ENCODE measurements at places on chromosomes 3 and 15.

DNA sequence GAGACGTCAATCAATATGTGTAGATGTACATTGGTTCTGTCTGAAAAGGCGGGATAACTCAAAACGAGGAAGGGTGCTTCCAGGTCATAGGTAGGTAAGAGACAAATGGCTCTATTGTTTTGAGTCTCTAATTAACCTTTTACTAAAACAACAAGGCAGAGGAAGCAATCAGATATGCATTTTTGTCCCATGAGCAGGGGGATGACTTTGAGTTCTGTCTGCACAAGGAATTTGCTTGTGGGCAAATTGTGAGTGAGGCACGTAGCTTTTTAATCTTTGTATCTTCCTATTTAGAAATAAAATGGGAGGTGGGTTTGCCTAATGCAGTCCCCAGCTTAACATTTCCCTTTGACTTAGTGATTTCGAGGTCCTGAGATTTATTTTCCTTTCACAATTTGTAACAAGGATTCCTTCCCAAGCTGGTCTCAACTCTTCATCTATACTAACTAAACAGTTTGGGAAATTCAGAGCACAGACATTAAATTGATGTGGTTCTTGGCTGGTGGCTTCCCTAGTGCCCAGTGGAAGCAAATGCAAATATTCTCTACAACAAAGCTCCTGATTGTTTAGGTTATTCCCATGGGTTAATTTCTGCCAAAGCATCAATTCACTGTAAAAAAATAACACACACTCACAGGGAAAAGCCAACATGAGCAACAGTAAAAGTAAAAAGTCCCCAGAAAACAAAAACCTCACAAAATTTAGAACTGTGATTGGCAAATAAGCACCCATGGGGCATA, 738.8 kb upstream of the SGO1 start:
- DNase-seq = no peak

DNA sequence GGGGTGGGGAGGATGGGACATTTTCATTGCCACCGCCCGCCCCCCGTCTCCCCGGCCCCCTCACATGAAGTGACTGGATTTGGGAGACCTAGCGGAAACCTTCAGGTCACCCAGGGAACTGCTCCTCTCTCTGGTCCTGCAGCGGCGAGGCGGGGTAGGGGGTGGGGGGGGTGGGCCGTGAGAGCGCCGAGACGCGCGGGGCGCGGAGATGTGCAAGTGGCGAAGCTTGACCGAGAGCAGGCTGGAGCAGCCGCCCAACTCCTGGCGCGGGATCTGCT, 712 bp upstream of the MME start:
- no peak for DNase-seq

GRCh38 chr15:50797926-50798325, 32.4 kb upstream of the SPPL2A start:
- no peak for DNase-seq

- DNase-seq = no peak
These were observed 311.6 kb upstream of the TPRG1 start for GRCh38 chr3:188860147-188860546.

GRCh38 chr3:4845882-4846281, 133.4 kb upstream of the BHLHE40 start:
- no peak for DNase-seq

DNA sequence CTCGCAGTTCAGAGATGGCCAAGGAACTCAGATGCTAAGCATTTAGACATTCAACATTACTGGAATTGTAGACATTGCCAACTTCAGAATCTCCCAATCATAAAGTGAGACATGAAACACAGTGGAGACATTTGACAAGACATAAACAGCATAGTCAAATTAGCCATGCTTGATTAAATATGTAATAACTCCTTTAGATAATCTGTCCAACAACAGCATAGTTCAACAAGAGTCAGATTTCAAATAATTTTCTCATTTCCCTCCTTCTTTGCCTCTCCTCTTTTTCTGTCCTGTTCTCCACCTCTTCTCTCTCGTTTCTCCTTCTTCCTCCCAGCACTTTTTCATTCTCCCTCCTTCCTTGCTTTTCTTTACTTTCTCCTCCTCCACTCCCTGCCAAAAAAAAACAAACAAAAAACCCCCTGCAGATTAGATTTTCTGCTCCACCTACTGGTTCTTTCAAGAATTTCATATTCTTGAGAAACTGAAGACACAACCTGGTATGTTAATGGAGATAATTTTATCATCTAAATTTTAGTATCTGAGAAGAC, 20.2 kb downstream of the CPOX start:
- DNase-seq = no peak

GRCh38 chr3:115833074-115833473, 209.8 kb downstream of the GAP43 start:
- no peak for DNase-seq

- no peak for DNase-seq
These were observed 41.0 kb downstream of the BCL2L10 start for GRCh38 chr15:52071570-52071969.

DNA sequence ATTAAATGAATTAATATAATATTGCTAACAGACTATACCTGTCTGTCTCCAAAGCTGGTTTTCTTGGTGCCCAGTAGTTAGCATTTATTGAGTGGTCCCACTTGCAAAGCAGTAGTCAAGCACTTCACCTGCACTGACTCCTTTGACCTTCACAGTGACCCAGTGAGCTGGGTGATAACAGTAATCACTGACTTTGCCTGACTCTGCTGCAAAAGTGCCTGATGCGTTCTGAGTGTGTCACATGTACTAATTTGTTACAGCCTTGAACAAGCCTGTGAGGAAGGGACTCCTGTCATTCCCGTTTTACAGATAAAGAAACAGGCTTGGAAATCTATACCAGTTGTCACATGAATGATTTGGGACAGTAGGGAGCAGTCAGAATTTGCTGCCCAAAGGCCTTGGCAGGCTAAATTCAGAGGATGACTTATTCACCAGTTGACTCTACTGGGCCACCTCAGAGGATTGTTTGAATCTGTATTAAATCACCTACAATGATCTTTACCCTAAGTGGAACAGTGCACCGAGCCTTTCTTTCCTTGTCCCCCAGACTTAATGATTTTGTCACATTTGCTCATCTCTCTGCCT, 116.6 kb upstream of the PLXNA1 start:
- no peak for DNase-seq

DNA sequence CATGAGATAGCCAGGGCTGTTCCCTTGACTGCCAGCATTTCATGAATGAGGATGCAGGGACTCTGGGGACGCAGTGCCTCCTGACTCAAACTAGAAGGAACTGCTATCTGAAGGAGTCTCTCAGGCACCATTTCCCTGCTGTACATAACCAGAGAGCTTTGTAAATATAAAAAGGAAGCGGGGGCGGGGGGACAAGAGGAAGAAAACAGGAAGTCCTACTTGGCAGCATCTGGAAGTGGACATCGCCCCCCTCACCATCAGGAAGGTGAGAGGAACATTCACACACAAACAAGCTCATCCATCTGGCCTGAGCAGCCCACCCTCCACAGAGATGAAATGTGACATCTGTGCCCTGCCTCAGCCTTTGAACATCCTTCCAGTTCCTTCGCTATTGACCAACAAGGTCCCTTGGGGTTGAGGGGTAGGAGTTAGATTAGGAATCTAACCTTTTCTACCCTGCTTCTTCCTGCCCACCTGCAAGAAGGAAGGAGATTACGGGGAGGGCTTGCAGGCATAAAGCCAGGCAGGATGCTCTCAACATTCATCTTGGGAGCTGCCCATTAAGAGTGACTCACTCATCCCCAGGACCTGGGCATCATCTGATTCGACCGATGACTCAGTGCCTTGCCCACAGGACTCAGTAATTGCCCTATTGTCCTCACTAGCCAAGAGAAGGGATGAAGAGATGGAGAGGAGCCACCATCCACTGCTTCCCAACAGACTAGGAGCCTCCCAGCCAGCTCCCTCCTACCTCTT, 31.9 kb downstream of the SH3BP5 start:
- no peak for DNase-seq

- DNase-seq = no peak
These were observed 92.7 kb upstream of the GOLGA8J start for GRCh38 chr15:29990035-29990434.

- no peak for DNase-seq
These were observed 69.0 kb downstream of the NME9 start for GRCh38 chr3:138260611-138261010.

DNA sequence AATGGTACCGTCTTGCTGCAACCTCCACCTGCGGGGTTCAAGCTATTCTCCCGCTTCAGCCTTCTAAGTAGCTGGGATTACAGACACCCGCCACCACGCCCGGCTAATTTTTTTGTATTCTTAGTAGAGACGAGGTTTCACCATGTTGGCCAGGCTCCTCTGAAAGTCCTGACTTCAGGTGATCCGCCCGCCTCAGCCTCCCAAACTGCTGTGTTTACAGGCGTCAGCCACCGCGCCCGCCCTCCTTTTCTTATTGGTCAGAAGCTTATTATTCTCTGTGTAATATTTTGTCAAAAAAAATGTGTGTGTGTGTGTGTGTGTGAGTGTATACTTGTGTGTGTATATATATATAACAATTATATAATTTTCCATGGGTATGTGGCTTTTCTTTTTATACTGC, 425.6 kb downstream of the CADM2 start:
- no peak for DNase-seq

DNA sequence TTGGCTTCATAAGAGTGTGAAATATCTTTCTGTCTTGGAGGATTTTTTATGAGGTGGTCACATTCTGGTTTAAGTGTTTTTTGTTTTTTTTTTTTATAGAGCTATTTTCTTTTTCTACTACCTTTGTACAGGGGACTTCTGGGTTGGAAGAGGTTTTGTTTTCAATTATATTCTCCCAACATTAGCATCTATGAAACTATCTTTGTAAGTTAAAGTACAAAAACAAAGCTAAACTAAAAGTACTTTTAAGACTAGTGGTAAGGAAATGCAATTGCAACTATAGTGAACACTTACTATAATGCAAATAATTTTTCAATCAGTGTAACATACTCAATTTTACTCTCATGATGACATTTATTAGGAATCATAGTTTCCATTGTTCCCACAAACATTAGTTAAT, 688.2 kb downstream of the SI start:
- no peak for DNase-seq

- no peak for DNase-seq
These were observed 360.9 kb upstream of the CBLB start for GRCh38 chr3:106229495-106230278.

DNA sequence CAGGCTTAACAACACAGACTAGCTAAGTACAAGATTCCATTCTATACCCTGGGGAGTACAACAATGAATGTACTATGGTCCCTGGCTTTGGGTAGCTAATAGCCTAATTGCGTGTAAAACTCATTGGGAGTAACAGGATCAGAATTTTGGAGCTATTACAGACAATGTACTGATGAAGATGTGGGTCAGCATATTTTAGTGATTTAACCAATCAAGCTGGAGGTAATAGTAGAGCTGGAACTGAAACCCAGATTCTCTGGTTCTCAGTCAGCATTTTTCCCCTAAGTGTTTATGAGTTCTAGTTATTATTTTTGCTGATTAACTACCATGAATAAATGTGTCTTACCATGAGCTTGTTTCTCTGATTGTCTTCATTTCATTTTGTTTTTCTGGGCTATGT, 578.7 kb downstream of the NLGN1 start:
- DNase-seq = no peak

GRCh38 chr15:101479342-101479845, 10.1 kb downstream of the PCSK6 start:
- DNase-seq = peak; percentile 35

DNA sequence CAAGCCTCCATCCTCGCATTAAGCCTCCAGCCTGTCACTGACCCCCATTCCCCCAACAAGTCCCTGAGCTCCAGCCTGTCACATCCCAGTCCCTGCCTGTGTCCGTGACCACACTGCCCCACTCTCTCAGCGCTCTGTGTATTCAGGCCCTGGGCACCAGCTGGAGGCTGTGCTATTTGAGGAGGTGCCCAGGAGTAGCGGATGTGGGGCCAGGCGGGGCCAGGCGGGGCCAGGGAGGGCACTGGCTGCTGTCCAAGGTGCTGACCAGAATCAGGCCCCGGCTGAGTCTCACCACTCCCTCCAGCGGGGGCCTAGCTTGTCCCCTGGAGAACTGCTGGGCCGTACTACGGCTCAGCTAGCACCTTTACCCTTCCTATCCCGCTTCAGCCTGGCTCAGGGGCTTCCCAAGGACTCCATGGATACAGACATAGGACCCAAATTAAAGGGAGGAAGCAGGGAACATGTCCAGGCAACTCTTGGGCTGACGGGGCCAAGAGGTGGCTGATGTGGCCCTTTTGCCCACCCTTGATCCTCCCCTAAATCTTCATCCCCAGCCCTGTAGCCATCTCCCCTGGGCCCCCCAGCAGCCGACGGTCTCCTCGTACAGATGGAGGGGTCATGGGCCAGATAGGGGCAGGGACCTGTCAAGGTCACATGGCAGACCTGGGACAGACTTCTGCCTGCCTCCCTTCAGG, 1.1 kb downstream of the HHATL start:
- peak; percentile 85 for DNase-seq

- DNase-seq = no peak
These were observed 319.3 kb upstream of the SATB1 start for GRCh38 chr3:18744472-18744871.

DNA sequence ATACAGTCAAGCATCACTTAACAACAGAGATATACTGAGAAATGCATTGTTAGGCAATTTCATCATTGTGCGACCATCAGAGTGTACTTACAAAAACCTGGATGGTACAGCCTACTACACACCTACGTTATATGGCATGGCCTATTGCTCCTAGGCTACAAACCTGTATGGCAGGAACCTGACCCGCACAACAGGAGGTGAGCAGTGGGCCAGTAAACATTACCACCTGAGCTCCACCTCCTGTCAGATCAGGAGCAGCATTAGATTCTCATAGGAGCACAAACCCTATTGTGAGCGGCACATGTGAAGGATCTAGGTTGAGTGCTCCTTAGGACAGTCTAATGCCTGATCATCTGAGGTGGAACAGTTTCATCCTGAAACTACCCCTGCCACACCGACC, 89.7 kb downstream of the SCAPER start:
- no peak for DNase-seq

DNA sequence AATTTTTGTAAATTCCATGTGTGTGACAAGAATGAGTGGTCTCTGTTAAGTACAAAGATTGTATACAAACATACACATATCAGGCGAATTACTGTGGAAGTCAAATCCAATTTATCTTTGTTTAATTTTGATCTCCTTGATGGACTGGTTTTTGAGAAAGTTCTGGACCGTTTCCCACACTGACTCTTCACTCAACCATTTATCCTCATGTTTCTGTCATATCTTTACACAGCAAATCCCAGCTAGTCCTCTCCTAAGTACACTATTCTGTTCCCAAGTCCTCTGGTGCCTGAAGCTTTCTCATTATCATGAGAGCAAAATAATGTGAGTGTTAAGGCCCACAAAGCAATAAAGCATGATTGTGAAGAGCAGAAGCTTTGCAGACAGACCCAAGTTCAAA, 189.9 kb downstream of the WNT5A start:
- DNase-seq = no peak

GRCh38 chr3:38590521-38590920, 59.0 kb downstream of the SCN5A start:
- peak; percentile 10 for DNase-seq
